ENCODE measurements at places on chromosomes 7 and 10. TPM values are rescaled to one million over a fixed set of nuclear protein-coding genes. Genes with fewer than 3 reads are reported as not detected.

DNA sequence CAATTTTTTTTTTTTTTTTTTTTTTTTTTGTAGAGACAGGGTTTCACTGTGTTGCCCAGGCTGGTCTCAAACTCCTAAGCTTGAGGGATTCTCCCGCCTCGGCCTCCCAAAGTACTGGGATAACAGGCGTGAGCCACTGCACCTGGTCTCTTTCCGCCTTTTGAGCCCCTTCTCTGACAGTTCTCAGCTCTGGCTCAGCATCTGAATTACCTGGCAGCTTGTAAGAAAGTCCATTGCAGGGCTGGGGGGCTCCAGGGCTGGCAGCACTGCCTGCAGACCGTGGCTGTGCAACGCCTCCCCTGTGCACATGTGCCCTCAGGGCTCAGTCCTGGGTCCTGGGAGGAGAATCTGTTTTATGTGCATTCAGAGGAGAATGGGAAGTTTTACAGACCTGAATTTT lies 37.6 kb downstream of the VWA2 start:
- no peak for DNase-seq

DNA sequence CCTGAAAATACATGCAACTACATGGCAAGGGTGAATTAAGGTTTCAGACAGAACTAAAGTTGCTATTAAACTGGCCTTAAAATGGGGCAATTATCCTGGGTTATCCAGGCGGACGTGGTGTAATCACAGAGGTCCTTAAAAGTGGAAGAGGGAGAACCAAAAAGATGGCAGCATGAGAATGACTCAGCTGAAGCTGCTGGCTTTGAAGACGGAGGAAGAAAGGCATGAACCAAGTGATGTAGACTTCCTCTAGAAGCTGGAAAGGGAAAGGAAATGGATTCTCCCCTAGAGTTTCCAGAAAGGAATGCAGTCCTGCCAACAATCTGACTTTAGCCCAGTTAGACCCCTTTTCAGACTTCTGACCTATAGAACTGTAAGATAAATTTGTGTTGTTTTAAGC lies 27.0 kb upstream of the UBN2 start:
- no peak for DNase-seq

- DNase-seq, result no peak
These were observed 8.6 kb upstream of the TMEM229A start for GRCh38 chr7:124041439-124041838.

CFAP69 gene
- total RNA-seq, result 6.8 TPM

All from transverse colon (tissue), 4 donors.